ENCODE measurements at places on chromosomes 11 and 22.
A peak's percentile ranks its signal among the peaks of the same experiment; 100 is the strongest.

DNA sequence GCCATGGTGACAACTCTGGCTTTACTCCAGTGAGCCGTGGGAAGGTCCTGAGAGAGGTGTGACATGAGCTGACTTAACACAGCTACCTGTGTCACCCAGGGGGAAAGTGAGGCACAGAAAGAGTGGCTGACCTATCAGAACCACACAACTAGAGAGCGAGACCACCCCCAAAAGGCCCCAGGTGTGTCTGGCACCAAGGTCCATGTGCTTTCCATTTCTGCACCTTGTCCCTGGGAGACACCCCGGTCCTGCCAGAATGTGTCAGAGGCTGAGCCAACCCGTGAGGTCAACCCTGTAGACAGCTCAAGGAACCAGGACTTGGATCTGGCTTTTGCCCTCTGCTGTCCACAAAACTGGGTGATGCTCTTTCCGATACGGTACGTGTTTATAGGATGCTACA lies 9.8 kb downstream of the MAFF start:
- DNase-seq, result no peak

DNA sequence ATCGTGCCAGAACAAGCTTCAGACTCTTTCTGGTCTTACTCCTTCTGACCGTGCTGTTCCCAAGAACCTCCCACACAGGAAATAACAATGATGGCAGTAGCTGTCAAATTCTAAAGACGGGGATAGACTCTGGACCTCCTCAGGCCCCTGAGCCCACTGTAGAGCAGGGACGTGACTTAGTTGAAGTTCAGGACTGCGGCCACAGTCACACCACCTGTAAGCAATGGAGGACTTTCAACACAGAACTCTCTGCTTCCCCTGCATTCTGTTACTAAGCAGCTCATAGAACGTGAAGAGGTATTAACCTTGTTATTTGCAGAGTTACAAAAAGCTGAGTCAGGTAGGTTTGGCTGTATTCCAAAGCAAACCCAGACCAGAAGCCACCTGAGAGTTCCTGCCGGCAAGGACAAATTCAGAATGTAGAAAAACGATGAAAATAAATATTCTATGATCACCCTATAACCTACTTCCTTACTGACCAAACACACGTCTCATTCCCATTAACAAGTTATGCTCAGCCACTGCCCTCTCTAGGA lies 12.7 kb downstream of the TMEM45B start:
- DNase-seq, result no peak

- DNase-seq, result no peak
Measured at GRCh38 chr11:1749395-1750351, 722 bp downstream of the IFITM10 start.

DNA sequence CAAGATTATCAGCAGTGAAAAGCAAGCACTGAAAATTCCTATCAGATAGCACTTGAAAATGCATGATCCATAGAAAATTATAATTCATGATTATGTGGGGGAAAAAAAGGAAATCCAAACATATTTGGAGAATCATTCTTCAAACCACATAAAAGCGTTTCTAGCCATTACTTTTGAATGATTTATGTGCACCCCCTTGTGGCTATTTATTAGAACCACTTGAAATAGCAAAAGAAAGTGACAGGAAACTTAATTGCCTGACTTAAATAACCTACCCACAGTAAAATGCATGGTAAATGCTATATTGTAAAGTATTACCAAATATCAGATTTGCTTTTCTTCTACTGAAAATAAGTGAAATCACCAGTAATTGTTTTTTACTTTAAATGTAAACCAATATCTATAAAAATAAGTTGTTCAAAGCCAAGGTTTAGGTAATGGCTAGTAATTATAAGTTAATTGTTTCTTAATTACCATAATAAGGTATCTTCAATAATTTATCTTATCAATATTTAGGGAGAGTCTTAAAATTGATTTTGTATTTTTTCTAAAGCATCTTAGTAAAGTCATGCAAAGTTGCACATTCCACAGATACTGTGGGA lies 168.5 kb downstream of the ARHGAP42 start:
- no peak for DNase-seq

DNA sequence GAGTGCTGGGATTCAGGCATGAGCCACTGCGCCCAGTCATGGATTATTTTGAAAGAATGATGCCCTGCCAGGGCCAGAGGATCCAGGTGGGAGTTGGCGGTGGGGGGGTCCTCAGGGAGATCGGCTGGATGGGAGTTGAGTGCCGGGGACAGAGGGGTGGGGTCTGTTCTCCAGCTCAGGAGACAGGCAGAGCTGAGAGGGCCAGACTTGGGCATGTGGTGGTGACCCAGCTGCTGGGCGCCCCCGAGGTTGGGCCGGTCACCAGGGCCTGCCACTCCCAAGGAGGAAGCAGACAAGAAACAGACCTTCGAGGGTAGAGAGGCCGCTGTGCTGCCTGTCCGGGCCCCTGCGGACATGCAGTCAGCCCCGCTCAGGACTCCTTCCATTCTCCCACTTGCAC lies 11.8 kb upstream of the PRODH start:
- no peak for DNase-seq

- DNase-seq, result no peak
Measured at GRCh38 chr22:17570851-17571631, 7.7 kb downstream of the SLC25A18 start.

DNA sequence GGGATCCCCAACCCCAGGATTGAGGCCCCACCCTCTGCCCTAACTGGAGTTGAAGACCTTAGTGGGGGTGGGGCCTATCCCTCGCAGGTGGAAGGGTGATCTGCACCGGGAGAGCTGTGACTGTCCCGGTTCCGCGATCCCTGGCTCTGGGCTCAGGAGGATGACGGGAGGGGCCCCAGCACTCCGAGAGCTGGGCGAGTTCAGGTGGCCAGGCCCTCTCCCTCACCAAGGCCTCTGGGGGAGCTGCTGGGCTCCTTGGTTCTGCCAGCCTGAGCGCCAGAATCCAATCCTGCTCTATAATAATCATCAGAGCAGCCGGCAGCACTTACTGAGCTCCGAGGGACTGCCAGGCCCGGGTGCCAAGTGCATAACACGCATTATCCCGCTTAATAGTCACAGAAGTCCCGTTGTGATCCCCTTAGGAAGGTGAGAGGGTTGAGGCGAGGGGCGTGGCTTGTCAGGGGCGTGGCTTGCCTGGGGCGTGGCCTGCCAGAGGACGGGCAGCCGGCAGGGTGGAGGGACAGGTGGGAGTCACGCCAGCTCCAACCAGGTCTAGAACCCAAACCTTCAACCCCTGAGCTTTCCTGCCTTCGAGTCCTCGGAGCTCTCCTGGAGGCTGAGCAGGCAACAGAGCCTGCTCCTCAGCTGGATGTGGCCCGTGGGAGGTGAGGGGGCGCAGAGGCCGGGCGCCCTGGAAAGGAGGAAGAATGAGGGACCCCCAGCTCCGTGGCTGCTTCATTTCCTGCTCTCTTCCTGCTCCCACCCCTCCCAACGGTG lies 7.3 kb upstream of the SYT7 start:
- DNase-seq, result peak; percentile 58

DNA sequence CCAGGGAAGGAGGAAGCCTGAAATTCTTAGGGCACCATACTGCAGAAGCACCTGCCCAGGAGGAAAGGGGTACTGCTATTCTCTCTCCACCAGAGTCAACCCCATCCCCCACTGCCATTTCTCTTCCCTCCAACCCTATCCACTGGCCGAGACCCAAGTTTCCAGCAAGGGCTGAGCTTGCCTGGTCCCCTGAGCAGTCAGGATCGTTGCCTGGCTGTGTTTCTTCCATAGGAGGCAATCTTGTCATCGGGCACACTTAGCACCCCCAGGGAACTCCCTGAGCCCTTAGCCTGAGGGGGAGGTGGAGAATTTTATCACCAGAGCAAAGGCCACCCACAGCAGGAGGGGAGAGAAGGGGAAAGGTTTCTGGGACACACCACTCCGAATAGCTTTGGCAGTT lies 115.8 kb upstream of the NECTIN1 start:
- no peak for DNase-seq

DNA sequence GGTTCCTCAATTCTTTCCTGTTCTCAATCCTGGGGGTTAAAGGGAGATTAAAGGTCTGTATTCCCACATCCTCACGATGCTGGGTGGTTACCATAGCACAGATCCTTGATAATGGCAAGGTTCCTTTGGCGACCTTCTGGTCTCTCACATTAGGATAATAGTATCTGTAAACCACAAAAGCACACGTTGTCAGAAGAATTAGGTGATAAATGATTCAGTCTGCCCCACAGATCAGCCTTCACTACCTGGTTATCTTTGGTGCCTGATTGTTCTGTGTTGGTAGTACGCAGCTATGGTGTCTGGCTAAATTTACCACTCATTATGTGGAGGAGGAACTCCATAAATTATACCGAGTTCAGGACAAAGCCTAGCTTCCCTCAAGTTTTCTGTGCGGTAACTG lies 78.4 kb downstream of the C2CD3 start:
- no peak for DNase-seq

DNA sequence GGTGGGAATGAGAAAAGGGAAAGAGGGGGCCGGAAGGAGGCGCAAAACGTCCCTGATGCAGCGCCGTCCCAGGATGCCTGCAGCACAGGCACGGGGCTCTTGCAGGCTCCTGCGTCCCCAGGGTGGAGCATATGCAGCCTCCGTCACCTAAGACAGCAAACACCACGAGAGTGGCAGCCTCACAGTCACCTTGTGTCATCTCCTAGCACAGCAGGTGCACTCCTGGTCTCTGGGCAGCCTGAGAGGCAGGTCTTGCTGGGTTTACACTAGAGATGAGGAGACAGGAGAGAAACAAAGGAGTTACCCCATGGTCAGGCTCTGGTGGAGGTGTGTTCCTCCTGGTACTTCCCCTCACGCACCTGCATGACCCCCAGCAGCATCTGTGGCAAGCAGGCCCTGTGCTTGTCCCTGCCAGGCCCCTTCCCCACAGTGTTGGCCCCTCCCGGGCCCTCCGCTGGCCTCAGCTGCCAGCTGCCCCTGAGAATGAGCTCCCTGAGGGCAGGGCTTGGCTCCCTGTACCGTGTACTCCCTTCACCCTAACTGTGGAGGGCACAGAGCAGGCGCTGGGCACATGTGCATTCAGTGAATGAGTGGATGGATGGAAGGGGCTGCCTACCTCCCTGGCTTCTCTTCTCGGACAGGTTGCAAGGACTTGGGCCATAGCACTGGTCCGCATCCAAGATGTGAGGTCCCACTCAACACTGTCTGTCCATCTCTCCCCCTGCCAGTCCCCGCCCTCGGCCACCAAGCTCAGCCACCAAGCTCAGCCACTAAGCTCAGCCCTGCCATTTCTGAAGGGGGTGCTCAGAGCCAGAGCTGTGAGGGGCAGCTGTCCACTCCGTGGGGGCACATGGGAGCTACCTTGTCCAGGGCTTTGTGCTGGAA lies 988.6 kb downstream of the BRD1 start:
- DNase-seq, result no peak

DNA sequence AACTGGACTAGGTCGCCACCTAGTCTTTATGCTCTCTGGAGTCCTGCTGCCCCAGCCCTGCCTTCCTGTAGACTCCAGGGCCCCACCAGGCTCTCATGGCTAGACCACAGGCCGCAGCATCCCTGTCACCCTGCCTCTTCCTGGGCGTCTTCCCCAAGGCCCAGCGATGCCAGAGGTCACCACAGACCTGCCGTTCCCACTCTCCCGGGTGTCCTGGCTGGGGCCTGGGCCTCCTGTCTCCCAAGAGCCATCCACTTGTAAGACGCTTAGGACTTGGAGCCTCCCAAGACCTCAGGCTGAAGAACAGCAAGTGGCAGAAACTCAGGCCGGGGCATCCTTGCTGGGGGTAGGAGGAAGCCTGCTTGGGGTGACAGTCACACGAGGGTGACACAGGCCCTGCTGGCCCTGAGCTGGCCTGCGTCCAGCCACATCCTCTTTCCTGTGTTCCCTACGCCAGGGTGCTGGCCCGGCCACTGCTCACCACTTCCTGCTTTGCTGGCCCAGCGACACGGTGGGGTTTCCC lies 2.0 kb upstream of the TCIRG1 start:
- DNase-seq, result no peak

GRCh38 chr11:1652771-1653540 lies 23.4 kb downstream of the KRTAP5-5 start:
- DNase-seq, result peak; percentile 62

DNA sequence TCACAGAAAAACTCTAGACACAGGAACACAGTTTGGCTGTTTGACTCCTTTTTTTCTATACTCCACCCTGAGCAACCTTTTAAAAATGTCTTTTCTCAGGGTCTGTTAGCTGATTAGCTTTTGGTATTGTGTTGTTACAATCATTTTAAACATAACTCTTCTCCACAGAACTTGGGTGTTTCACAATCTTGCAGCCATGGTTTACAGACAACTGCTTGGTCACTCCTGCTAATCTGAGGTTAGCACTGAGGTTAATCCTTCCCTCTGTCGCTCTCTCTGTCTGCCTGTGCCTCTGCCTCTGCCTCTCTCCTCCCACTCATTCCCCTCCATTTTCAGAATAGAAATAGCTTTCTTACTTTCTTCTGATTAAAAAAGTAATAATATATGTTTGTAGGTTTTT lies 62.4 kb upstream of the ZBED5 start:
- no peak for DNase-seq

GRCh38 chr11:115672412-115672811 lies 168.2 kb upstream of the CADM1 start:
- DNase-seq, result no peak

- DNase-seq, result no peak
Measured at GRCh38 chr11:10784232-10785145, 24.2 kb downstream of the EIF4G2 start.

DNA sequence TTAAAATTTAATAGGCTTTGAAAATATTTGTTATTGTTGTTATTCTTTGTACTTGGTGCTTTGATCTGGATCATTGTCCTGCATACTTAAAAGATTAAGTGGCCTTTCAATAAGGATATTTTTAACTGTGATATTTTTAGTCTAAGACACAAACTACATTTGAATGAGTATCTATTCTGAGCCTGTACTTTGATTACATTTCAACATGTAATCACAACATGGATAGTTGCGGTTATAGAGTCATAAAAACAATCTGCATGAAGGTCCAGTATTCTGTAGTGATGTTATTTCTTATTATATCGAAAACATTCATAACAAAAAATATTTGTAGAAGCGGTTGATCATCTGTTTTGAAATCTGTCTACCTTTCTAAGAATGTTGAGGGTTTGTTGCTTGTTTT lies 58.6 kb downstream of the HIPK3 start:
- no peak for DNase-seq
